Memory B cell (primary cell): ENCODE measurements at places on chromosomes 7 and 10.
A peak's percentile ranks its signal among the peaks of the same experiment; 100 is the strongest.

DNA sequence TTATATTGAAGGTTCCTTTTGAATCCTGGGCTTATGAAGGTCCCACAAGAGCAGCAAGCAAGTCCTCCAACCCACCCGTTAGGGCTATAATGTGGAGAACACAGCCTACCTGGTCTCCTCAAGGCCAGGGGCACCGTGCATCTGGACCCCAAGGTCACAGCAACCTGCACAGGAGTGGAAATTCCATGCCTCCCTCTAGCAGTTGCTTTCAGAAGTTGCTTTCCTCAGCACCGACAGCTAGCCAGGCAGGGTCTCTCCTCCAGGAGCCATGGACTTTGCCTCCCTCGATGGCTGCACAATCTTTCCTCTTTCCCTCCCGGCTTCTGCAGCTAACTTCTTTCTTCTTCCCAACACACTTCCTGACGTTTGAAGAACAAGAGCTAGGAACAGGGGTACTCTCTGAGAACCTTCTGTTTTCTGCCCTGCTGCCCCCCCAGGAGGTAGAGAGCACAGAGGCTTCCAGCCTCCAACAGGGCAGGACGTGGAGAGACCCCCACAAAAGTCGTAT lies 149.8 kb downstream of the PTPN20 start:
- DNase-seq: no peak

- DNase-seq: peak; percentile 42
Observed at GRCh38 chr7:1020849-1021251, 23.5 kb upstream of the GPR146 start.

GRCh38 chr7:154871507-154871906 lies 131.4 kb downstream of the PAXIP1 start:
- no peak for DNase-seq

DNA sequence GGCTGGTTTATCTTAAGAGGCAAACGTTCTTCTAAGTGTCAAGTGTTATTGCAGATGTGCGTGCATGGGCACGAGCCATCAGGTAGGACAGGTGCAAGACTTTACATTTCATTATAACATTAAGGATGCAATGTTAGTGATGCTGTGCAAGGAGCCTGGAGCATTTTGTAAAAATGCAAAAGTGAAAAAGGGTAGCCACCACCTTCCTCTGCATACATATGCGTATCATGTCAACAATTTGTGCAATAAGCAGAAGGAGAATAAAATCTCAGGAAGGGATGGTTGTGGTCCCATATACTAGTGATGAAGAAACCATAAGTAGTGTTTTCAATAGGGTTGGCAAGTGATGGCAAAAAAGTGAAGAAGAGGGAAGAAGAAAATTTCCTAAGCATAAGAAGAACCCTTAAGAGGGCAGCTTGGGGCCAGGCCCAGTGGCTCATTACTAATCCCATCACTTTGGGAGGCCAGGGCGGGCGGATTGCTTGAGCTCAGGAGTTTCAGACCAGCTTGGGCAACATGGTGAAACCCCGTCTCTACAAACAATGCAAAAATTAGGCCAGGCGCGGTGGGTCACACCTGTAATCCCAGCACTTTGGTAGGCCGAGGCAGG lies 7.5 kb downstream of the PIK3AP1 start:
- DNase-seq: no peak

DNA sequence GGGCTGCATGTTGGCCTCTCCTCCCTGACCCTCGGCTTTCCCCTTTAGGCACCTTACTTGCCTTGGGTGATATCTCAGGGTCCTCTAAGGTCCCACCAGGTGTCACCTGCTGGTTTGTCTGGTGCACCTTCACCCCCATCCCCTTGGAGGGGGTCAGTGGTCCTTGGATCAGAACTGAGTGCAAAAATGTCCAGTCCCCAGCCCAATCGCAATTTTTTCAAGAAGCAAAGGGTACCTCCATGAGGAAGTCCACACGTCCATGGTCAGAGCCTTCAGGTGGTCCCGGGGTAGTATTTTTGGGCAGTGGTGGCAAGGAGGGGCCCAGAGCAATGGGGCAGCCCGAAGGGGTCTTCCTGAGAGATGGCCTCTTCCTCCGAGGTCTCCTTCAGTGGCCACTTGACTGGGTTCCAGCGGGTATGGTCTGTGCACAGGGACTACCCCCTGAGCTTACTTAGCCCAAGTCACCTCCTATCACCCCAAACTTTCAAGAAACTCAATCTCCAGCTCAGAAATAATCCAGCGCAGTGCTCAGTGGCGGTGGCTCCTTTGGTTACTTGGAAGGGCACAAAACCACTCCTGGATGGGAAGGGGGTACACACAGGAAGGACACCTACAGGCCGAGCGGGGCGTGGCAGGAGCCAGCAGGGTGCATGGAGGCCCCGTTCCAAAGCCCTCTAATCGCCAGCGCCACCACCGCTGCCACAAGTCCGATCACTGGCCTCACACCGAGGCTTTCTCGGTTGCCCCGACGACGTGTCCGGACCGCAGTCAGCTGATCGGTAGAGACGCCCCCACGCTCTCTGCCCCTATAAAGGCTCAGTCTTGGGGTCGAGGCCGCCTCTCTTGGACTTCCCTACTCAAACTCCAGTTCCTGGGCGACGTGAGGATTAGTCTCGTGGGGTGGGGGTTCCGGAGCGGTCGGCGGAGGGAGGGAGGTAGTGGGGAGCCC lies 4.5 kb downstream of the SAP25 start:
- no peak for DNase-seq

DNA sequence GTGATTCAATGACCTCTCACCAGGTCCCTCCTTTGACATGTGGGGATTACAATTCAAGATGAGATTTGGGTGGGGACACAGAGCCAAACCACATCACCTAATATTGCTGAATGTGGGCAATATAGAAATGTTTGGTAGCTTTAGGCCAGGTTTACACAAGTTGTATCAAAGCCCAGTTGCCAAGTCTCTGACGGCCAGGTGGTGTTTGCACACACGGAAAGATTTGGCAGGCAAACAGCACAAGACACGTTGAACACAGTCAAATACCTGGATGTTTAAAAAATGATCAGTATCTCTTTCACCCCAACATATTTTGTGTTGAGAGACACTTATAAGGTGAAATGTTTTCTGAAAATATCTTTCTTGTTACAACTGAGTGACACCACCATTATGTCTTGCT lies 294.4 kb upstream of the MKI67 start:
- no peak for DNase-seq

DNA sequence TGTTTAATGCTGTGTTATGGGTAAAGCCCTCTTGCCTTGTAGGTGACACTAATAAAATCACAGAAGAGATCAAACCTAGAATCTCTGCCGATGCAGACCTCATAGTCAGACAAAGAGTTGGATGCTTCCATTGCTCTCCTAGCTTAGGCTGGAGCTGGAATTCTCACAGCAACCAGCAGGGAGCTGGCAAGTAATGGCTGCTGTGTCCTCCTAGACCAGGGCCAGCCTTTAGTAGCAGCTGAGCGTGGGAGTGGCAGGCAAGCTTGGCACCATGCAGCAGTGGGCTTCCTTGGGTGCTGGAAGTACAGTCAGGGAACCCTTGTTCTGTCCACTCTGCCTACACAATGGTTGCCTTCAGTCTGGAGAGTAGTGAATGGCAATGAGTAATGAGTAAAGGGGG lies 598.3 kb upstream of the GALNT17 start:
- DNase-seq: no peak

DNA sequence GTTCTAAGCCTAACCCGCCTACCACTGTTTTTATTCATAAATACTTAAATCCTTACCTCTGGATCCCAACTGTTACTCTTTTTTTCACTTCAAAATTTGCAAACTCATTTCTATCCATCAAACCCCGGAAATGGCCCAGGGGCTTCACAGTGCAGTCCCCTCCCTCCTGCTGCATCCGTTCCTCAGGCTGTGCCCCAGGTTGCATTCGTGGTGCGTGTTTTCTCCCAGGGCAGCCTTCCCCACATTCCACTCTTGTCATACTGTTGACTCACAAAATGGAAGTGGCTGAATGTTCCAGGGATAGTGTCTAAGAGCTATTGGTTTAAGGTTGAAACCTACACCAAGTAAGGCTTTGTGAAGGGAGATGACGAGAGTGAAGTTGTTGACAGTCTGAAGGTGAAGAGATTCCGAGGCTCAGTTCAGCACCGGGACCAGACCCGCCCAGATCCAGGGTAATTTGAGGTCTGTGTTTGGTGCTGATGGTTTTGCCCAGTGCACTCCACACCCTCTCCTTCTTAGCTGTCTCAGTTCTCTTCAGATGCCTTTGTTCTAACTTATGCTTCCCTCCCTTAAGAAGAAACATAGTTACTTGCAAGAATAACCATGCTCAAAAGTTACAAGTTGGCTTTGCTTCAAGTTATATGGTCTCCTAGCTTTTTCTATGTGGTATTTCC lies 7.7 kb downstream of the INSIG1 start:
- no peak for DNase-seq

GRCh38 chr10:1015688-1016087 lies 10.0 kb downstream of the IDI2 start:
- DNase-seq: no peak

DNA sequence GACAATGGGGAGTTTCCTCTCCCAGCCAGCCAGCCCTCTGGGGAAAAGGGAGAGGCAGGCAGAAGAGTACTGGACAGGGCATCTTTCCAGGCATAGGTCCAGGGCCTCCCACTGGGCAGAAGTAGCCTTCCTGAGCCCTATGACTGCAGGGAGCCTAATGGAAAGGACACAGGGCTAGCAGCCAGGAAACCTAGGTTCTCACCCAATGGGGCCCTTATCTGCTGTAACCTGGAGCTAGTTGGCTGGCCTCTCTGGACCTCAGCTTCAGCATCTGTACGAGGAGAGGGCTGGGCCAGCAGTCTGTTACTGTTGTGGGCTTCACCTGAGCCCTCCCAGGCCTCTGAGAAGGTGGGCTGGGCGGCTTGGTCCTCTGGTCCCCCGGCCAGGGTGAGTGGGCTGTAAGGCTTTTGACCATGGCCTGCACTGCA lies 22.4 kb downstream of the LDB3 start:
- no peak for DNase-seq

GRCh38 chr7:96076350-96076707 lies 245.6 kb downstream of the SLC25A13 start:
- no peak for DNase-seq

GRCh38 chr10:60270426-60270825 lies 119.2 kb downstream of the ANK3 start:
- DNase-seq: no peak

- DNase-seq: no peak
Observed at GRCh38 chr7:143002106-143002505, 24.8 kb downstream of the OR9A2 start.

DNA sequence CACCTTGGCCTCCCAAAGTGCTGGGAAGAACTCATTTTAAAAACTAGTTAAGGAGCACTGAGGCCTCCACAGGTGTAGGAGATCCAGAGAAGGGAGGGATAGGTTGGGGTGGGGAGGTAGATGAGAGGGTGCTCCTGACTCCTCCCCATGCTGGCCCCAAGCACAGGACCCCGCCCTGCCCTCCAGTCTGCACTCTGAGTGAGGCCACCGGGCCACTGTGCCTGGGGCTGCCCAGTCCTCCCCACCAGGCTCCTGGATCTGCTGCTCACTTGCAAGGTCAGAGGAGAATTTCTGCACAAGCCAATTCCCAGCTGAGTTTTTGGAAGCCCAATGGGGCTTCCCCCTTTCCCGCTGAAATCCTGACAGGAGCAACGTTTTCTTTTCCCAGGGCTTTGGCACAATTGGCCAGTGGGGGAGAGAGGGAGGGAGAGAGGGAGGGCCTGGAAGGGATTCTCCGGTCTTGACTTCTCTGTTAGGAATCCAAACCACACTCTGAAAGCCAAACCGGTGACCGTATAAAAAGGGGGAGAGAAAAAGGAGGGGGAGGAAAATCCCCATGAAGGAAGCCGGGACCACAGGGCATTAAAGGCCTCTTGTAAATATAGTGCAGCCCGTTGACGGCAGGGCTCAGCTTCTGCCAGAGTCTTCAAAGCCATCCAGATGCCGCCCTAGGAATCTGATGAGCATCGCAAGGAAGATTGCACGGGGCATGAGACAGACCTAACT lies 116.2 kb downstream of the SH3PXD2A start:
- DNase-seq: no peak

GRCh38 chr7:67547183-67547907 lies 550.7 kb downstream of the TYW1 start:
- DNase-seq: no peak

GRCh38 chr7:27916372-27916771 lies 176.4 kb downstream of the TAX1BP1 start:
- DNase-seq: no peak

- DNase-seq: no peak
Observed at GRCh38 chr7:30813466-30813865, 42.2 kb downstream of the MINDY4 start.

DNA sequence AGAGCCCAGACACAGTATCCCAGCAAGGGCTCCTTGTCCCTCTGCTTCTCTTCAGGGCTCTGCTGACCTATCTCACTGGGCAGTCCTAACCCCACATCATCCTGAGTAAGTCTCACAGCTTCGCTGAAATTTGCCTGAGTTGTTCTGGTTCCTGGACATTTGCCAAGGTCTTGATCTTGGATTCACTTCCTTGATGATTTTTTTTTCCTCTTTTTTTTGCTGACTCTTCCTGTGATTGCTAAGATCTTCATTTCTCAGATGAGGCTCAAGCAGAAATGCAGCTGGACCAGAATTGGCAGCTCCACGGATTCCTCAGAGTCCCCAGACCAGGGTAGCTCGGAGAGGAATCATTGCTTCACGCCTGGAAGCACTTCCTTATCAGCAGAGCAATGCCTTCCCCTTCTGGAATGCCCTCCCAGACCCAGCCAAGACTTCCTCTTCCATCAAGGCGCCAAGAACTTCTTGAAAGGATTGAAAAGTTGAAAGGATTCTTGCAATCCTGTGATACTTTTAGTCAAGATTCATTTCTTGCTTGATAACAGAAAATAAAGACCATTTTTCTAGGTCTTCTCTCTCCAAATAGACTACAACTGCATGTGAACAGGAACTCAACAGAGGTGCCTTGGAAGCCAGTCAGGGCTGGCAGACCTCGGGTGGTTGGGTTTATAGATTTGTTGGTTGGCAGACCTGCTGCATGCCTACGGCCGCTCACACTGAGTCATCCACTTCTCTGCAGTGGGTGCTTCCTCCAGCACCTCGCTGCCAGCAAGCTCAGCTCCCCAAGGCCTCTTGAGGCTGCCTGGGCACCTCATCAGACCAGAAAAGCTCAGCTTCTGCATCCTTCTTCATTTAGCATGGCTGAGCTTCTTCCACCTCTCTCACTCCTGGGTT lies 8.8 kb upstream of the AFAP1L2 start:
- no peak for DNase-seq

- DNase-seq: no peak
Observed at GRCh38 chr10:70462349-70462984, 16.1 kb upstream of the PALD1 start.

DNA sequence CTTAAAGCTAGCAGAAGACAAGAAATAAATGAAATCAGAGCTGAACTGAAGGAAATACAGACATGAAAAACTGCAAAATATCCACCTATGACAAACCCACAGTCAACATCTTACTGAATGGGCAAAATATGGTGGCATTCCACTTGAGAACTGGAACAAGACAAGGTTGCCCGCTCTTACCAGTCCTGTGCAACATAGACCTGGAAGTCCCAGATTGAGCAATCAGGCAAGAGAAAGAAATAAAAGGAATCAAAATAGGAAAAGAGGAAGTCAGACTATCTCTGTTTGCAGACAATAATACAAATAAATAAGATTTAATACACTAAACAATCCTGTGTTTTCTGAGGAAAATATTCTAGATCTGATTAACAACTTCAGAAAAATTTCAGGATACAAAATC lies 570.5 kb upstream of the SEMA3D start:
- DNase-seq: no peak
